ENCODE measurements at places on chromosomes 5 and 9.

GRCh38 chr9:36050476-36050875 is 13.8 kb downstream of the RECK start:
- no peak for DNase-seq

DNA sequence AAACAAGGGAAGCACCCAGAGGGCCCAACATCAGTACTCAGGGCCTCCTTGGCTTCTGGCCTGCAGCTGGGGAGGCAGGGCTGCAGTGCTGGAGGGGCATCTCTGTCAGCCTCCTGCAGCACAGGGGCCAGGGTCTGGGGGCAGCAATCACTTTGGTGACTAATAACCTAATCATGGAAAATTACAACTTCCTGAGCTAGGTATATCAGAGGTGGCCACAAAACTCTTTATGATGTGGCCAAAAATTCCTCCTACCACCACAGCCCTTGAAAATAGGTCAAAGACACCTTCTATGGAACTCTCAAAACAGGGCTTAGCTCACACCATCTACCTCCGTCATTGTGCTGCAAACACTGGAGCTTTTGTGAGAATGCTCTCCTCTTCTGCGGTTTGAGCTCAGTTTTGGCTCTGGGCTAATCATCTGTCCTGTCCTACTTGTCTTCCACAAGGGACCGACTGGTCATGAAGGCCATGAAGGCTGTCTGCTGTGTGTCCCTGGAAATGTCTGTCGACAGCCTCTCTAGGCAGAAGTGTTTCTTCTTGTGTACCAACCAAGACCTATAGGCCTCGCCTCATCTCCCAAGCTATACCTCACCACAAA is 28.6 kb downstream of the CSF2 start:
- DNase-seq, result no peak

DNA sequence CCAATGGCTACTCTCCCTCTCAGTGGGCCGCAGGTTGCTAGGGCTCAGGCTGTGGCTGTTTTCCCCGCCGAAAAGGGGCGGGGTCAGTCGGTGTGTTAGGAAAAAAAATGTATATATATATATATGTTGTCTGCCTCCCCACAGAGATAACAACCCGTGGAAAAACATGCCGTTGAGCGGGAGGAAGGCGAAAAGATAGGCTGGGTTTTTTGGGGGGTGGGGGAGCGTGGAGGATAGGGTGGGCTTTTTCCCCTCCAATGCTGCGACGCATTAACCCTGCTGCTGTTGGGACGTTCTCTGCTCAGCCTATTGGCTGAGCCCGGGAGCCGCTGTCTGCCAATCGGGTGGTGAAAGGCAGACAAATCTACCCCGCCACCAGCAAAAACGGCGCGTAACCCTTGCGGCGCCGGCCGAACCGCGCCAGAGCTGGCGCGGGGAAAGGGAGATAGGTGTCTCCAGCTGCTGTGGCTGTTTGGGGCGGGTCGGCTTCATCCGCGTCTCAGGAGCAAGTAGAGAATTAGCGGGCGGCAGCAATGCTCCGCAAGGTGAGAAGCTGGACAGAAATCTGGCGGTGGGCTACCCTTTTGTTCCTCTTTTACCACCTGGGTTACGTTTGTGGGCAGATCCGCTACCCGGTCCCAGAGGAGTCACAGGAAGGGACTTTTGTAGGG is at the start of gene PCDHGC4:
TSS of gene PCDHGC4 (plus strand) at position 390 of the 671 bp plus-strand sequence. CDS start at position 534, 144 bp downstream.
- peak; percentile 20 for DNase-seq

- DNase-seq, result no peak
Observed at GRCh38 chr9:136228107-136228875, 17.3 kb downstream of the QSOX2 start.

GRCh38 chr5:36178524-36178890 is 26.6 kb downstream of the SKP2 start:
- no peak for DNase-seq

DNA sequence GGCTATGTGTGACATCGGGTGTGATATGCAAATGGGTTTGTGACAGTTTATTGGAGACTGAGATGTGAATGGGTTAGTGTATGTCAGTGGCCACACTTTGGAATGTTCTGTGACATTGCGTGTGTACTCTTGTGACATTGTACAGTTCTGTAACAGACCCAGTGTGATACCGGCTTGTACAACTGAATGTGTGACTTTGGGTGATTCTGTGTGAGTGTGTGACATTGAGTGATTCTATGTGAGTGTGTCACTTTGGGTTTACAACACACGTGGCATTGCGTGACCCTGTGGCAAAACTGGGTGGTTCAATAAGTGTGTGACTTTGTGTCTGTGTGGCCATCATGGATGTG is 38.2 kb downstream of the CXXC5 start:
- no peak for DNase-seq

- peak; percentile 73 for DNase-seq
Observed at GRCh38 chr5:153964880-153965645, 73.6 kb downstream of the FAM114A2 start.

DNA sequence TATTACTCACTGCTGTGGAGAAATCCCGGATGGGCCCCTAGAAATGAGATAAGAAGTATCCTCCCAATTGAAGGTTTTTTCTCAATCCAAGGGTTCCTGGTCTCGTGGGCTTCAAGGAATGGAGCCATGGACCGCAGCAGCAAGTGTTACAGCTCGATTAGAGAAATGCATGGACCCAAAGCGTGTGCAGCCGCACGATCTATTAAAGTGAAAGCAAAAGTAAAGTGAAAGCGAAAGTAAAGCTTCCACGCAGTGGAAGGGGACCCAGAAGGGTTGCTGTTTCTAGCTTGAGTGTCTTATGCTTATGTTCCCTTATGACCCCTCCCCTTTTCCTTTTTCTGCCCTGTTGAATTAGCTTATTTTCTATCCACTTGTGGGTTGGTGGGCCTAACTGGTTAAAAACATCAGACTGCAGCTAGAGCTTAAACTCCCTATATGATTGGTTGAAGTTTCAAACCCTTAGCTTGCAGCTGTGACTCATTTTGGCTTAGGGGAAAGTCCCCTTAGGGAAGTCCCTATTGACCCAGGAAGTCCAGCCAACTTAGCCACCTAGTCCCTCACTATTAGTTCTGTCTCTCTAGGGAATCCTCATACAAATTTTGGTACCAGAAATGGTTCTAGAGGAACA is 1111.8 kb downstream of the TAF11L14 start:
- DNase-seq, result peak; percentile 78

- DNase-seq, result peak; percentile 4
Observed at GRCh38 chr9:112823257-112823656, 67.4 kb downstream of the SLC46A2 start.

- DNase-seq, result no peak
Observed at GRCh38 chr5:107127878-107128277, 542.9 kb downstream of the EFNA5 start.

DNA sequence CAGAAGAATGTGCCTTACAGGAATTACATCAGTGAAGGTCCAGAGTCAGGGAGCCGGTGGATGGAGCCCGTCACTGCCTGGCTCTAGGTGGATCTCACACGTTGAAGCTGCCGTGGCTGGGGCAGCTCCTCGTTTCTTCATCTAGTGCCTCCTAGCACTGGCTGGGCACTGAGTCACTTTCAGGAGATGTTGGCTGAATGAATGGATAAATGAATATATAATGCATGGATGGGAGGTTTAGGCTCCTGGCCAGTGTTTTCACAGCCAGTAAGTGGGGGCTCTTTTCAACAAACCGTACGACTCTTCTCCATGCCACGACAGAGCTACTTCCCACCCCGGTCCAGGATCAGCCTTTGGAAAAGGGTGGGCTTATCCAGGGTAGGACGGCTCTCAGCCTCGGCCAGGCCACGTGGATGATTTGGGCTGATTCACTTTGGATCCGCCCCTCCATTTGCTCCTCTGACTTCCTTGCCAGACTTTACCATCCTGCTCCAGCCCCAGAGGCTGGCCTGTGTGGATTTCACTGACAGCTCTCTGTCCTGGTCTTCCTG is 1.3 kb upstream of the SH3PXD2B start:
- DNase-seq, result no peak

GRCh38 chr9:137574192-137574591 is 4.5 kb downstream of the DPH7 start:
- no peak for DNase-seq

DNA sequence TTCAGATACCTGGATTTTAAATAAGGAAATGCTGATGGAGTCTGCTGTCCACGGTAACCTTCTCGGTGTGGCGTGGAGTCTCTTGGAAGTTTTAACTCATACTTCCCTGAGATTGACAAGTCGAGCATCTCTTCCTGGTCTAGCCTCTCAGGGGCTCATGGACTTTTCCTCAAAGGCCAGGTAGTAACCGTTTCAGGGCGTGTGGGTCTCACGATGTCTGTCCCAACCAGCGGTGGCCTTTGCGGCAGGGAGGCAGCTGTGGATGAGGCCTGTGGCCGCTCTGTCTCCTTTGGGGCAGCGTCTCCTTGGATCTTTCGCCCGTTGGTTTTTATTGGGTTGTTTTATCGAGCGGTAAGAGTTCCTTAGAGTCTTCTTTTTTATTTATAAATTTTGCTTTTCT is 32.8 kb downstream of the CEP72 start:
- no peak for DNase-seq

DNA sequence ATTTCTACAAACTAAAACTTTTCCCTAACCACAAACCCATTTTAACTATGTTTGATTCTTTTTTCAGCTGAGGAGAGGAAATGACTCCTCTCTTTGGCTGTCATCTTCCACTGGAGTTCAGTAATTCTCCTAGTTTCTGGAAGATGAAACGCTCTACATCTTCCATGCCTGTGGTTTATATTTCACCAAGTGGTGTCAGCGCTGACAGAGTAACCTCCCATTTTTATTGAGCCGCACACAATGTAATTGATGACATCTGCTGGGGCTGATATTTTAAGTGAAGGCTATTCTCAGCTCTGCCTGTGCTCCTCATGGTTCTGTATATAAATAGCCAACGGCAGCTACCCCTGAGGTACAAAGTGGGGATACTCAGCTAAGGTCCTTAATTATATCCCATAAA is 234.6 kb downstream of the SPOCK1 start:
- no peak for DNase-seq

DNA sequence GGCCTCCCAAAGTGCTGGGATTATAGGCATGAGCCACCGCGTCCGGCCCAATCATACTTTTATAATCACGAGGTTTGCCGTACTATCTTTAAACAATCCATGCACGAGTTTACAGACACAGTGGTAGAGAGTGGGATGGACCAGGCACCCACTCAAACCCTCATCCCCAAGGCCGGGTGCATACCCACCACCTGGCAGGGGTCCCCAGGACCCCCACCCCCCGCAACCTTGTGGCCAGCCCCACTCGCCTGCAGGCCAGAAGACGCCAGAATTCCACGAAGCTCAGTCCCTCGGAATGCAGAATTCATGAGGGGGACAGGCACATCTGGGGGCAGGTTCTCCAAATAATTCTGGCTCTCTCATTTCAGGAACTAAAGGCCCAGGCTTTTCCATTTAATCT is 17.1 kb downstream of the NACC2 start:
- DNase-seq, result no peak

- no peak for DNase-seq
Observed at GRCh38 chr5:40547557-40547956, 132.2 kb upstream of the PTGER4 start.

- no peak for DNase-seq
Observed at GRCh38 chr9:5764130-5764868, 68.6 kb downstream of the ERMP1 start.

DNA sequence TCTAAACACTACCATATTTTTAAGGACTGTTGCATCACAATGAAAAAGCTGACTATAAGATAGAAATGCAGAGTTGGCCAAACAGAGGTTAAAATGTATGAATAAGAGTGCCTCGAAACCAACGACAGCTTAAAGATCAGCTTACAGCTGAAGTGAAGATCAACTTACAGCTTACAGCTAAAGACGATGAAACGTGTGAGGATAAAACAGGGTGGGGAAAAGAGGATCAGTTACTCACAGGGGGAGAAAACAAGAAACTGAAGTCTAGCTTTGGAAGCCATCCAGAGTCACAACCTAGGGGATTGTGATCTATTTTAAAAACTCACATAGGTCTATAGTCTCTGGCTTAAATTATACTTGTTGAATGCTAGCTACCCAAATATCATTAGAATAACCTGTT is 220.0 kb downstream of the SNCAIP start:
- no peak for DNase-seq

GRCh38 chr5:88824892-88825583 is 57.9 kb downstream of the MEF2C start:
- DNase-seq, result no peak

GRCh38 chr5:96522635-96523355 is 89.7 kb upstream of the PCSK1 start:
- DNase-seq, result no peak

GRCh38 chr5:81068063-81068462 is 107.9 kb downstream of the RASGRF2 start:
- DNase-seq, result no peak

- DNase-seq, result no peak
Observed at GRCh38 chr9:88922091-88922490, 69.2 kb upstream of the S1PR3 start.

DNA sequence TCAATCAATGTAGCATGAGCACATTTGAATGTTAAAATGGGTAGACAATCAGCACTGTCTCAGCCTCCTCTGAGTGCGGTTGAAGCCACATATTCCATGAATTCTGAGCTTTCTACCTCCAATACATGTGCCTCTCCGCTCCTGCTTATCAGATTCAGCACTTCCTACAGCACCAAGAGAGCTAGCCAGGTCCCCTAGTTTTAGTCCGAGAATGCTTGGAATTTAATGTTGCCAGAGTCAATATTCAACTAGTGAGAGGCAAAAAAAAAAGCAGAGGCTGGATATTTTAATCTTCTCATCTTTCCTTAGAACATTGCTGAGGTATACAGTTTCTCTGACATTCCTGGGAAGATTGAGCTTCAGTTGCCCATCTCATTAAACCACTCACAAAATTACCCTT is 1979.1 kb upstream of the CDH9 start:
- DNase-seq, result no peak
